SW 1271 (cell line): ENCODE measurements at places on chromosomes 3 and 15.

DNA sequence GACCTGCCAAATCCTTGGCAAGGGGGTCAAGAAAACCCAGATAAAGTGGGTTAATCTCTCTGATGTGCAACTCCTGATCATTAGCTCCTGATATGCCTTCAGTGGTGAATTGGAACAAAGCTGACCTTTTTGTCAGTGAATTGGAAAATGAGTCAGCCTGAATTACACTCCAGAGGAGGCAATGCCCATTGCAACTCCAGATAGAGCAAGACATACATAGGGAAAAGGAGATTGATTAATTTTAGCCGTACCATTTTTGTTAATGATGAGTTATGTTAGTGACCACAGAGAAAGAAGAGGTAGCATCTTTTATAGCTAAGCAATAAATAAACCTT lies 195.2 kb upstream of the CADPS start:
- DNase-seq: no peak

GRCh38 chr3:12268049-12268735 lies 20.7 kb upstream of the PPARG start:
- DNase-seq: no peak

DNA sequence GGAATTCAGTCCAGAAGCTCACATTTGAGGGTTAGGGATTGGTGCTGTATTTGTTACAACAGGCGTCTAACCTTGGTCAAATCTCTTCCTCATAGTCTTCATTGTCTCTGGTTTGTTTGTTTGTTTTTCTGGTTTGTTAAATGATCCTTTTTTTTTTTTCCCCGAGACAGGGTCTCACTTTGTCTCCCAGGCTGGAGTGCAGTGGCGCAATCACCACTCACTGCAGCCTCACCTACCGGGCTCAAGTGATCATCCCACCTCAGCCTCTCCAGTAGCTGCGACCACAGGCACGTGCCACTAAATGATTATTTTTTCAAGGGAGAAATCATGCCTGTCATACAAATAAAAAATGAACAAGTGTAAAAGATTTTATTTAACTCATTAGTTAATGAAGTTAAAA lies 14.3 kb upstream of the ADPGK start:
- DNase-seq: no peak

GRCh38 chr15:39852250-39852649 lies 67.8 kb downstream of the GPR176 start:
- DNase-seq: no peak

DNA sequence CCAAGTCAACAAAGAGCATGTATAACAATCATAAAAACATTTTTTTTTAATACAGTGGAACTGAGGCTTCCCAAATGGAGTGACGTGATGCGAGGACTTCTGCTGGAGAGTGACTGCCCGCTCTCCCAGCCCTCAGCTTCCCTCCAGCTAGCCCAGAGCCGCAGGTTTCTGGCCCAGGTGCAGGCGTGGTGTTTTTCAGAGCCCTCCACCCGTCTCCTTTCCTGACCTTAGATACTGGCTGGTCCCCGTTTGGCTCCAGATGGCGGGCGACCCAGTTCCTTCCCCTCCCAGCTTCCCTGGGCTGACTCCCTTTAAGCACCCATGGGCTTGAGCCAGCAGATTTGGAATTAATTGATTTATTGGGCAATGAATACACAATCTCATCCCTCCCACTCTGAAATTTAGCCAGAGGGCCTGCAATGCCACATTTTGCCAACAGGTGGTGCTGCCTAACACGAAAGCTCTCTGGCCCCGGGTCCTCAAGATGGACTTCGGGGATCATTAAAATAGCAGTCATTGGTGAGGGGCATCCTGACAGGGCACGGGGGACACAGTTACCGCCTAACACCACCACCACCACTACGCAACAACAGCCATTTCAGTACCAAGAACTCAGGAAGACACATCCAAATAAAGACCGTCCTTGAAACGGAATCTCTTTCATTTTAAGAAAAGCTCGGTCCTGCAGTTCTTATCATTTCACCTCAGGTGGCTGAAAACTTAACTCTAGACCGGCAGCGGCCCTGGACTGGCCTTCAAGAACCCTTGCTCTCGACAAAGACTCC lies 47.5 kb upstream of the MUC4 start:
- DNase-seq: peak; percentile 24

GRCh38 chr3:184168363-184169120 lies 6.1 kb upstream of the AP2M1 start:
- DNase-seq: no peak

GRCh38 chr3:178485756-178486155 lies 50.5 kb upstream of the KCNMB2 start:
- DNase-seq: no peak

DNA sequence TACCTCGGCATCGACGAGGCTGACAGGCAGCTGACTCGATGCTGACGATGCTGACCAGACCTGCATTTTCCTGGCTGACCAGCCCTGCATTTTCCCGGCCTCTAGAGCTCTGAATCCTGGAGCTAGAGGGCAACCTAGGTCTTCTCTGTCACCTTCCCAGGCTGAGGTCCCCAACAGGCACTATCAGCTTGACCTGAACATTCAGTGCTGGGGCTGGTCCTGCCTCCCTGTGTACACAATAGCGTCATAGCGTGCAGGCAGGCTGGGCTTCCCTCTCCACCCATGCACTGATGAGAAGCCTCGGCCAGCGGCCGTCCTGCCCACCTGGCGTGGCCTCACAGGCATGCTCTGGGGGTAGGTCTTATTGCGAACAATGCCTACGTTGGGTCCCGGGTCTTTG lies 62.3 kb upstream of the SNRPA1 start:
- DNase-seq: no peak

GRCh38 chr3:102030661-102031060 lies 181.3 kb downstream of the NFKBIZ start:
- DNase-seq: no peak

DNA sequence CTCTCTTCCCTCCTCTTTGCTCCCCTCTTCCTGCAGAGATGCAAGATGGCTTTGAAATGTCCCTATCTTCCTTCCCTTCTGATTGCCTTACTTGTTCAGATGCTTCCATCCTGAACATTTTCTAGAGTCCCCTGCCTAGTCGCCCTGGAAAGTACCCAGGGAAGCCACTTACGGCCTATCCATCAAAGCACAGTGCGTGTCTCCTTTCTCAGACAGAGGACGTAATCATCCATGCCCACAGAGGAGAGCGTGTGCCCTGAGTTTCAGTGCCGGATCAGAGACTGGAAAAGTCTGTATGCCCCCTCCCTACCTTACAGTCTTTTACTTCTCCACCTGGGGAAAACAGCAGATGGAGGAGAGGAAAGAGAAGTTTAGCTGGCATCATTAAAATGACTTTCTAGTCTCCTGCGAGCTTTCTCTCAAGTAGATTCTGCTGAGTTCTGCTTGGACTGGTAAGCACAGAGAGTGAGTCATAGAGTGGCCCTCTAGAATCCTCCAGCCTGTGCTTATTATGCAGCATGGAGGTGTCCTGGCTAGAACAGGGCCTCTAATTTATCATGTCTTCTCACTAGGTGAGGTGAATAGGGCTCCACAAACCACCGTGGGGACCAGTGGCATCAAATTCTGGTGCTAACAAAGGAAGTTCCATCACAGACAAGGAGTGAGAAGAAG lies 114.6 kb downstream of the SLCO3A1 start:
- DNase-seq: no peak

GRCh38 chr3:138842483-138843188 lies 7.9 kb upstream of the PIK3CB start:
- no peak for DNase-seq

- DNase-seq: peak; percentile 11
Observed at GRCh38 chr3:73086071-73086494, 24.6 kb downstream of the EBLN2 start.

DNA sequence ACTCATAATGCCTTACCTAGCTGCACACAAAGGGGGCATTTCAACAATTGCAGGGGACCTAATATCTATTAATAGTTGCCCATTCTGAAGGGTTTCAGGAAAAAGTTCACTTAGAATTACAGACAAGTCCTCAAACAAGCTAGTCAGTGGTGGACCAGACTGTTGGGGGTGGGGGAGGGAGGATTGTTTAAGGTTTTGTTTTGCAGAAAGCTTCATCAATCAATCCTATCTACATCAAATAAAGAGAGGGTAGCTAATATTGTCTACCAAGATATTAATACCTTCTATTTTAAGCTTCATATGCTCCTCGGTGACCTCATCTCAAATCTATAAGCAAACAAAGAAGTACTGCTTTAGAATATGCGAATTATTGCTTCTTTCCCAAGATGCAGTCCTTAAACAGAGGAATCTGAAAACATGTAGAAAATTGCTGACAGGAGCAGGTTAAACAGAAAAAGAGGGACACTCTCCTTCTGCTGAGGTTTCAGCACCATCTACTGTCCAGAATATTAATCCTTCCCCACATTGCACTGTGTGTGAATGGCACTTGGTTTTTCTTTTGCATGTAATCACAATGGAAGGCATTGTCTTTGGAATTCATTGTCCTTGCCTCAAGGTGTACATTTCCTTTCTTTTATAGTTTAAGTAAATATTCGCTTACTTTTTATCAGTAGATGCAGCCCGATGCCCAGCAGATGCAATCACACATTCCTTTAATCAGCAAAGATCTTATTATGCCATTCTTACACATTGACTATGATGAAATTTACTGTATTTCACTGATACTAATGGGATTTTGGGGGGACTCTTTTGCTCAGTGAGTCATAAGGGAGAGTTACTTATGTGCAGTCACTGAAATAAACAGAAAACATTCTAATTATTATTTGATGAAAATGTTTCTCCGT lies 94.7 kb downstream of the IL5RA start:
- no peak for DNase-seq

DNA sequence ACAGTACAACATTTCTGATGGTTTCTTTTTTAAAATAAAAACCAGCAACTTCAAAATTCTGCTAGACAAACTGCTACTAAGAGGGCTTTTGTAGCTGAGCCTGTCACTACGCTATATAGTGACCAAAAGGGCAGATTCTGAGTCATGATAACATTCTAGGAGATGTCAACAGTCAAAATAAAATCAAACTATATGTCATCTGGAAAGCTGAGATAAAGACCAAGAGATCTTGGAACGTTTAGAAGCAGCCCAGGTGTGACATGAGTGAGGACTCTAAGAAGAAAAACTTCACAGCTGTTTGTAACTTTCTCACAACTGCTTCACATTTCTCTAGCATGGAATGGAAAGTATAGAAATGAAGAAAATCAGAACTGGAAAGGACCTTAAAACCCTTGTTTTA lies 84.6 kb downstream of the FILIP1L start:
- no peak for DNase-seq

GRCh38 chr3:119659606-119660291 lies 640 bp downstream of the POPDC2 start:
- no peak for DNase-seq

DNA sequence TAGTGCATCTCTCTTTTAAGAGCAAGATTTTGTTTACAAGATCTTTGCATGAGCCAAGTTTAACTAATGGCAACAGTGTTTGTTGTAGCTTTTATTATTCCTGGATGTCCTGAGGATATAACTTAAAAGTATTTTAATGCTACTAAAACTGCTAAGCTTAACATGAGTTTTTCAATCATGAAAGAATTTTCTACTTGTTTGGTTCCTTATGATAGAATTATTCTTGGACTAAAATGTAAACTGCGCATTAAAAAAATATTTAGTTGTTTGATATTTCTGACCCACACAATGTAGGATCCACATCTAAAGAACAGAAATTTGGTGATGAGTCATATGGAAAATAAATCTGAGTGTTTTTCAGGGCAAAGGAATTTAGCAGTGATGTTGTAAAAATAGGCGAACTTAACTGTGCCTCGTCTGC lies 70.8 kb downstream of the RAP2B start:
- DNase-seq: no peak

GRCh38 chr3:46078712-46079400 lies 51.6 kb upstream of the XCR1 start:
- peak; percentile 80 for DNase-seq

- no peak for DNase-seq
Observed at GRCh38 chr15:64703632-64703959, 71.8 kb downstream of the RBPMS2 start.

DNA sequence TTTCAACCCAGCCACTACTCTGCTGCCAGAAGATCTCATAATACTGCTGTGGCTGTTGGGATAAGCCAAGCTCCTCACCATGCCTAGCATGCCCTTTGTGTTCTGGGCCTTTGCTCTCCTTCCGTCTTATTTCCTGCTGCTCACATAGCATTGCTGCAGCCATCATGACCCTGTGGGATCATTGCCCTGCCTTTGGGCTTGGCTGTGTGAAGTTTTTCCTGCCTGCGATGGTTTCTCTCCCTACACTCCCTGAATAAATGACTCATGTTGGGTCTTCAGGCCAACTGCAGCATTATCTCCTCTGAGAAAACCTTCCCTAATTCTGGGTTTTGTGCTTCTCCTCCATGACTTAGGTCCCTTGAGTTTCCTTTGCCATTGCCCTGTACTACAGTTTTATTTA lies 20.8 kb upstream of the TRA2B start:
- DNase-seq: no peak

- no peak for DNase-seq
Observed at GRCh38 chr3:181757694-181758306, 46.1 kb downstream of the SOX2 start.

DNA sequence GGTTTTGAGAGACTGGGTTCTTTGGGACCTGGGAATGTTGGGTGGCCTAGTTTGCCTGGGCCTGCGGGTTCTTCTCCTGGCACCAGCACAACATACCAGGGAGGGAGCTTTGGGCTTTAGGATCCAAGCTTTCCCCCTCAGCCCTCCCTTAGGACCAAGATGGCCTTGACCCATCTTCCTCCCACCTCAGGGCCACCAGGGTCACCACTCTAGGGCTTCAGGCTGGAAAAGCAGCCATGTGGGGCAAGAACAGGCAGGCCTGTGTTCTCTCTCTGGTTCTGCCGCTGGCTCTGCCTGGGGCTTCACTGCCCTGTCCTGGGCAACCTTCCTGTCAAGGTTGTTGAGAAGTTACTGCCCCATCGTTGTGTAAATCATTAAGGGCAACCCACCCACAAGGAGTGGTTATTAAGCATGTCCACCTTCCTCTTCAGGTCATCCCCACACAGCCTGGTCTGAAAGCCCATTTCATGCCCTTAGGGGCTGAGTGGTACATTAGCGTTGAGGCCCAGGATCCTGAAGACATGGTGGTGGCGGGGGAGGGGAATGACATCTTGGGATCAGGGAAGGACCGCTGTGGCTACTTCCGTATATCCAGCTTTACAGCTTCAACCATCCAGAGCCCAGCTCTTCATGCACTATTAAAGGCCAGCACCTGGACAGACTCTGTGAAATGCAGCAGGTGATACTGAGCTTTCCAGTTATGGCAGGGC lies 652 bp downstream of the DUOX1 start:
- no peak for DNase-seq

GRCh38 chr3:114634635-114635034 lies 340.8 kb downstream of the TIGIT start:
- DNase-seq: no peak

- DNase-seq: no peak
Observed at GRCh38 chr3:69496856-69497255, 111.0 kb upstream of the FRMD4B start.
